Motor neuron (in vitro differentiated cells): ENCODE measurements at places on chromosomes 7 and 10.
A peak's percentile ranks its signal among the peaks of the same experiment; 100 is the strongest.

GRCh38 chr7:64951250-64951848, 39.5 kb downstream of the ZNF117 start:
- peak; percentile 50 for ATAC-seq

GRCh38 chr10:121910673-121911420, 17.0 kb downstream of the ATE1 start:
- no peak for ATAC-seq

GRCh38 chr7:50644586-50644985, 79.4 kb upstream of the DDC start:
- ATAC-seq, result no peak

DNA sequence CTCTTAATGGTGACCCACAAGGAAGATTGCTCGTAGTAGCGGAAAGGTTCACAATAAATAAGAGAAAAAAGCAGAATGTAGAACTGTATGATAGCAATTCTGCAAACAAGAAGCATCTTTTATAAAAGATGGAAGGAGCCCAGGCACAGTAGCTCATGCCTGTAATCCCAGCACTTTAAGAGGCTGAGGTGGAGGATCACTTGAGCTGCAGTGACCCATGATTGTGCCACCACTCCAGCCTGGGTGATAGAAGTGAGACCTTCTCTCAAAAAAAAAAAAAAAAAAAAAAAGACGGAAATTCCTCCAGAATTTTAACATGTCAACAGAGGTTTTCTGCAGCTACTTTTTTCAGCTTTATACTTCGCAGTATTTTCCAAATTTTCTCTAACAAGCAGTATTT, 13.2 kb downstream of the GATAD1 start:
- ATAC-seq, result no peak

- ATAC-seq, result no peak
Observed at GRCh38 chr10:98226508-98227144, 41.4 kb downstream of the LOXL4 start.
